GM10248 (cell line): ENCODE measurements at places on chromosomes 12 and 14.

GRCh38 chr12:84995641-84996040 is 40.4 kb downstream of the TSPAN19 start:
- DNase-seq: no peak

- DNase-seq: peak; percentile 80
Measured at GRCh38 chr12:107607464-107608392, 77.9 kb upstream of the PWP1 start.

DNA sequence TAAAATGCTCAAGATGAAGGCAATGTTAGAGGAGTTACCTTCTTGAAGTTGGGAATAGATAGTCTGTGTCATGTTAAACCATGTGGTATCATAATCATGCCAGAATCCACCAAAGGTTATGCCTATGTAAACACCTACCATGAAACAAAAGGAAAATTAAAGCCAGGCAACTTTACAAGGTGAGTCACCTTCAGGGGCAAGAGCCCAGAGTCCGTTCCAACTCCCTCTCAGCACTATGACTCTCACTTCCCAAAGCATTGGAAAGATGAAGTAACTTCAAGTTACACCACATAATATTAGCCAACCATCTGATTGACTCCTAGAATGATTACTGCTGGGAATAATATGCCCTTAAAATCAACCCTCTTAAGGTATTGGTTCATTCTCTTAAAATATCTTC is 38.5 kb downstream of the CATSPERB start:
- no peak for DNase-seq

- DNase-seq: no peak
Measured at GRCh38 chr12:109540526-109541412, 32.5 kb downstream of the MMAB start.

- DNase-seq: no peak
Measured at GRCh38 chr12:29277231-29277630, 103.7 kb downstream of the ERGIC2 start.

- DNase-seq: no peak
Measured at GRCh38 chr12:95574799-95575452, 23.6 kb upstream of the USP44 start.

DNA sequence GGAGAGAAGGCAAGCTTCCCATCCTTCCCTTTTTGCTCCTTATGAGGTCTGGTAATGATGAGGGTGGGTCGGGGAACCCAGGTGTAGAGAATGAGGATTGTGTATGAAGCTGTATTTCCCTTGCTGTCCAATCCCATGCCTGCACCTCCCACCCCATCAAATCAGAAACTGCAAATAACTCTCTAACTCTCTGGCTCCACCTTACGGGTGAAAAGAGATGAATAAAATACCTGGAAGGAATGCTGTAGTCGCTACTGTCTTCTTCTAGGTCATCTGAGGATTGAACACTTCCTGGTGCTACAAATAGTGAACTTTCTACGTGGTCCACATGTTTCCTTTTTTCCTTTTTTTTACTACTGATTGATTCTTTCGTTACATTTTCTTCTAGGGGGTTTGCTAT is 38.9 kb upstream of the DICER1 start:
- peak; percentile 76 for DNase-seq

DNA sequence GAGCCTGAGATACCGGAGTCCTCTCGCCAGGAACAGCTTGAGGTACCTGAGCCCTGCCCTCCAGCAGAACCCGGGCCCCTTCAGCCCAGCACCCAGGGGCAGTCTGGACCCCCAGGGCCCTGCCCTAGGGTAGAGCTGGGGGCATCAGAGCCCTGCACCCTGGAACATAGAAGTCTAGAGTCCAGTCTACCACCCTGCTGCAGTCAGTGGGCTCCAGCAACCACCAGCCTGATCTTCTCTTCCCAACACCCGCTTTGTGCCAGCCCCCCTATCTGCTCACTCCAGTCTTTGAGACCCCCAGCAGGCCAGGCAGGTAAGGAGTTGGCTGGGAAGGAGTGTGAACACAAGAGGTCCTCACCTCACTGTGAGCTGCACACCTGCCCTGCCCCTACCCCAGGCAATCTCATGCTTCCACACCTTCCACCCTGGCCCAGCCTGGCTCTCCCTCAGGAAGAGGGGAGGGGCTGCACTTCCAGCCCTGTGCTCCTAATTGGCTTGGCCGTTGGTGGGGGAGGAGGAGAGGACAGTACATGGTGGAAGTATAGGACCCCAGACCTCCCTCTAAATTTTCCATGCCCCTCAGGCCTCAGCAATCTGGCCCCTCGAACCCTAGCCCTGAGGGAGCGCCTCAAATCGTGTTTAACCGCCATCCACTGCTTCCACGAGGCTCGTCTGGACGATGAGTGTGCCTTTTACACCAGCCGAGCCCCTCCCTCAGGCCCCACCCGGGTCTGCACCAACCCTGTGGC is 6.2 kb downstream of the C1QL4 start:
- no peak for DNase-seq

- no peak for DNase-seq
Measured at GRCh38 chr12:79658221-79658620, 32.5 kb downstream of the PAWR start.

GRCh38 chr12:62724947-62725451 is 210.0 kb downstream of the PPM1H start:
- DNase-seq: no peak

DNA sequence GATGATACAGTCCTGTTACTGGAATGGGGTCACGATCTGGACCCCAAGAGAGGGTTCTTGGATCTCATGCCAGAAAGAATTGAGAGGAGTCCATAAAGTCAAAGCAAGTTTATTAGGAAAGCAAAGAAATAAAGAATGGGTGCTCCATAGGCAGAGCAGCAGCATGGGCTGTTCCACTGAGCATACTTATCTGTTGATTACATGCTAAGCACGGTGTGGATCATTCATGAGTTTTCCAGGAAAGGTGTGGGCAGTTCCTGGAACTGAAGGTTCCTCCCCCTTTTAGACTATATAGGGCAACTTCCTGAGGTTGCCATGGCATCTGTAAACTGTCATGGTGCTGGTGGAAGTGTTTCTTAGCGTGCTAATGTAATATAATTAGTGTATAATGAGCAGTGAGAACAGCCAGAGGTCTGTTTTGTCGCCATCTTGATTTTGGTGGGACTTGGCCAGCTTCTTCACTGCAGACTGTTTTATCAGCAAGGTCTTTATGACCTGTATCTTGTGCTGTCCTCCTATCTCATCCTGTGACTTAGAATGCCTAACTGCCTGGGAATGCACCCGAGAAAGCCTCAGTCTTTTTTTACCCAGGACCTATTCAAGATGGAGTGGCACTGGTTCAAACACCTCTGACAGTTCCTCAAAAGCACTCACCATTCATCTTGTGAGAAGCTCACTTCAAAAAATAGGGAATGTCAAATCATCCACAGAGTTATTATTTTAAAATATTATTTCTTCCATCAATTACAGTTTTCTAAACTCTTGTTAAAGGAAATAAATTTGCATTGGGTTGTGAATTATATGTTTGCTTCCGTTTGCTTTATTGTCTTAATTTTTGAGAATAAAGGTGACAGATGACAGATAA is 1358.8 kb upstream of the TMEM132C start:
- no peak for DNase-seq

- DNase-seq: no peak
Measured at GRCh38 chr12:19909418-19909817, 458.9 kb upstream of the PDE3A start.

GRCh38 chr12:77894556-77894955 is 63.9 kb downstream of the NAV3 start:
- DNase-seq: no peak

DNA sequence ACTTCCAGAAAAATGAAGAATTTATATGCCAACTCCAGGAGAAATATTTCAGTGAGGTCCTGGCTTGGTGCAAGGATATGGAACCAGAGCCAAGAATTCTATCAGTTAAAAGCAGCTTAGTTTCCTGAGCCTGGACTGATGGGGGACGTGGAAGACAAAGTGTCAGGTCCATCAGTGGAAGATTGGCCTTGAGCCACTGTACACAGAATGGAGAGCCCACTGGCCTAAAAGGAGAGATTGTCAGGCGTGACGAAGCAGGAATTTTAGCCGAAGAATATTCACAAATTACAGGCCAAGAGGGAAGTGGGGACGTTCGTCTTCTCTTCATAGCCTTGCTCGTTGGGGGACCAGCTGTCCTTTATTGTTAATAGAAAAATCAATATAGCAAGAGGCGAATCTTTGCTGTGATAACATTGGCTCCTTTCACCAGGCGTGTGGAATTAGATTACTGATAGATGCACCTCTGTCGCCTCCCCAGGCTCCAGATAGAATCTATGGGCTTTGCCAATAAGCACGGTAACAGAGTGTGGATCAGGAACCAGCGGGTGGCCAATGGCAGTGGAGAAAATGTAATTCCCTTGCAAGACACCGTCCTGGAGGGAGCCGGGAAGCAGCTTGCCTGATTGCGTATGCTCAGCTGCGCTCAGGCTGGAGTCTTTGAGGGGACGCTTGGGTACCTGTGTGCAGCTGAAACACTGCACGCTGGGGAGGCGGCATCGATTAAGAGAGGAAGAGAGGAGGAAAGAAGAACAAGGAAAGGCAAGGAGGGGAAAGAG is 56.4 kb downstream of the TMEM132C start:
- no peak for DNase-seq

DNA sequence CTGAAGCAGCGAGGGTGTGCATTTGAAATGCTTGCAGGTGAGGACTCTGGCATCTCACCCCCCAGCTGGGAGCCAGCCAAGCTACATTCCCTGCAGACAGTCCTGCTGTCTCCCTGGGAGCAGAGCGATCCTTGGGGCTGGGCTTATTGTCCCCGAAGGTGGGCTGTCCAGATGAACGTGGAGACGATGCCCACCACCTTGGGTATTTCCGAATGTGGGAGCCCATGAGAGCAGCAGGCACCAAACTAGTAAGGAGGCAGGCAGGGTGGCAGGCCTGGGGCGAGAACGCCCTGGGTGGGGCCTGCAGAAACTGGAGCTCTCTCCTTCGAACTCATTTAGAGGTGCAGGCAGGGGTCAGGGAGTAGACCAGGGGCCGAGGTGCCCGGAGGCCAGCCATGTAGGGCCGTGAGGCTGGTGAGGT is 18.5 kb downstream of the ZBTB42 start:
- no peak for DNase-seq

GRCh38 chr12:91841822-91842221 is 303.8 kb downstream of the BTG1 start:
- no peak for DNase-seq

GRCh38 chr12:14950982-14951746 is 10.2 kb downstream of the ARHGDIB start:
- no peak for DNase-seq

DNA sequence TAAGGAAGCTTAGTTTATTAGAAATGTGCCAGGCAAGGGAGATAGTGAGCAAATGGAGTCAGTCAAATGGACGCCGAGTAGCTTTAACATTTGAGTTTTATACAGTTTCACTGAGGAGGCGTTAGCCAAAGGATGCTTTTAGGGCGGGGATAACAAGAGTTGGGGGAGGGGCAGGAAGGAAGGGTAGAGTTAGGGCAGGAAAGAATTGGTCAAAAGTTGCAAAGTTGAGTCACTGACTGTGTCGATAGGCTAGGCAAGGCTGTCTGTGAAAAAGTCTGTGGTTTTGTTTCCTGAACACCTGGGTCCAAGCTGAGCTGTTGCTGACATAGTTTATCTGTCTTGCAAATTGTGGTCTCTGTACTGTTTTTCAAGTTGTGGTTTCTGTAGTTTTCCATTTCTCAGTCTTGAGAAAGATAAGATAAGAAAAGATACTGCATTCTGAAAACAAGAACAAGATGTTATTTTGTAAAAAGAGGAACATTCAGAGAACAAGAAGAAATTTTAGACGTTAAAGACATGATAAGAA is 62.6 kb upstream of the RESF1 start:
- DNase-seq: peak; percentile 87

- DNase-seq: no peak
Measured at GRCh38 chr14:96676166-96676565, 121.0 kb upstream of the VRK1 start.

GRCh38 chr14:85325134-85326017 is 204.6 kb upstream of the FLRT2 start:
- DNase-seq: no peak

GRCh38 chr14:67882986-67883555 is 63.5 kb downstream of the RAD51B start:
- no peak for DNase-seq

DNA sequence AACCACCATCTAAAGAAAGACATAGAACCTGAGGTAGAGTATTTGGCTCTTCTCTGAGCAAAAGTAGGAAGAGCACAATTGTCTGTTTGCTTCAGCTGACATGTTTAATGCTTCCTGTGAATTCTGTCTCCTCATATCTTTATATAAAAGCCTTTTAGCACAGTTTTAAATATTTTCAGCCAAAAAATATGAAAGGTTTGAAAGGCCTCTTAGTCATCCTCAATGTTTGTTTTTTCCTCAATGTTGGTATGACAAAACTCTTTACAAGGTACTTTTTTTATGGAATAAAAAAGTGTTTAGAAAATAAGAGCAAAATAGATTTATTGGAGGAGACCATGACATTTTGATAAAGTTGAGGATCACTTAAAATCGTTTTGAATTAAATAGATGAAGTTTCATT is 360.9 kb downstream of the NAV3 start:
- DNase-seq: no peak

DNA sequence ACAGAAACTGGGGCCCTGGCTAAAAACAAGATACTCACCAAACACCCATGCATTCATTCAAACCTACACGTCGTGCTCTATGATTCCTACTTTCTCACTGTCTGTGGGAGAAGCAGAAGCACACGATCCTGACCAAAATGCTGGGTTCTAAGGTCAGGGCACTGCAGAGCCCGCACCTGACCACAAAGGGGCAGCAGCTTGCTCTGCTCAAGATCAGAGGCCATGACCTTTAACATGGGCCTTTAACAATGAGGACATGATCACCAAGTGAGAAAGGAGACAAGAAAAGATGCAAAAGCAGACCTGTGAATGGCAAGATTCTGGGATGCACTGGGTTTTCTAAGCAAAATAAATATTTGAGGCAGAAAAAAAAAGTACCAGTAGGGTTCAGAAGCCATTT is 40.1 kb upstream of the VPS33A start:
- DNase-seq: no peak

- DNase-seq: peak; percentile 15
Measured at GRCh38 chr12:85279449-85280164, 413 bp upstream of the ALX1 start.

GRCh38 chr12:120979220-120979861 is 998 bp downstream of the HNF1A start:
- no peak for DNase-seq

- no peak for DNase-seq
Measured at GRCh38 chr12:21615431-21615830, 10.8 kb upstream of the GYS2 start.

DNA sequence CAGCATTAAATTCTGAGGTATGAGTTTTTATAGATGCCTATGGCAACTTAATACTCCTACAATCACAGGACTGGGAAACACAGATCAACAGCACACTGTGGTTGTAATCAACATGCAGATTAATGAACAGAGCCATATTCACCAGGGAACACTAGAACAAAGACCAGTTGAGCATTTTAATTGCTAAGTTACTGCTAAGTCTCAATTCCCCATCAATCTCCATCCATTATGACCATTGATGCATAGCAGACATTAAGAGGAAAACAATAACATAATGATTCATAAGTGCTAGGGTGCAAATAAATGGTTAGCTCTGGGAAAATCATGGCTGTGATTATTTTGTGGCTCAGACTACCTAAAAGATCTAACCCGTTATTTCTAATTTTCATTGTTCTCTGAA is 505.6 kb downstream of the TRHDE start:
- no peak for DNase-seq

- DNase-seq: no peak
Measured at GRCh38 chr12:76551482-76551888, 8.1 kb downstream of the OSBPL8 start.

GRCh38 chr12:80838708-80839107 is 99.0 kb downstream of the LIN7A start:
- DNase-seq: no peak
